ENCODE measurements at places on chromosomes 7 and 10. TPM values are rescaled to one million over a fixed set of nuclear protein-coding genes. Genes with fewer than 3 reads are reported as not detected.

The ZNF438 gene
- total RNA-seq, result 6.6 TPM

The NOLC1 gene
- 33.0 TPM for total RNA-seq

The DENND2A gene
- total RNA-seq, result 24.9 TPM

The TEX47 gene
- not detected for total RNA-seq

The OR2A12 gene
- not detected for total RNA-seq

The FAM237B gene
- total RNA-seq, result not detected

The EEPD1 gene
- total RNA-seq, result 12.2 TPM

The FOXI2 gene
- 0.20 TPM for total RNA-seq

- no peak for DNase-seq
Observed at GRCh38 chr7:128714701-128715495, 24.3 kb upstream of the CALU start.

DNA sequence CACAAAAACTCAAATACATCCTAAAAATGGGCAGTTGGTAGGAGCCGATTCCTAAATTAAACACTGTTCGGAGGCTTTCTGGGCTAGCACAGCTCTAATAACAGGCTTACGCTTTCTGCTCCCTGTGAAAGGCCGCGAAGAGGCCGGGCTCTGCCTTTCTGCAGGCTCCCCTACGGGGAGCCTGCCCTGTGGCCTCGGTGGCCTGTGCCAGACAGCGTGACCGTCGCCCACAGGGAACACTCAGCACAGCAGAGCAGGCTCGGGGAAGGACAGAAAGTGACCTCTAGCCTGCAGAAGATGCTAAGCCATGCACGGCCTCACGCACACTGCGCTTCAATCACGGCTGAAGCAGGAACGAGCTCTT, 64.2 kb downstream of the DIP2C start:
- no peak for DNase-seq

- no peak for DNase-seq
Observed at GRCh38 chr7:134307320-134307719, 9.4 kb downstream of the SLC35B4 start.

DNA sequence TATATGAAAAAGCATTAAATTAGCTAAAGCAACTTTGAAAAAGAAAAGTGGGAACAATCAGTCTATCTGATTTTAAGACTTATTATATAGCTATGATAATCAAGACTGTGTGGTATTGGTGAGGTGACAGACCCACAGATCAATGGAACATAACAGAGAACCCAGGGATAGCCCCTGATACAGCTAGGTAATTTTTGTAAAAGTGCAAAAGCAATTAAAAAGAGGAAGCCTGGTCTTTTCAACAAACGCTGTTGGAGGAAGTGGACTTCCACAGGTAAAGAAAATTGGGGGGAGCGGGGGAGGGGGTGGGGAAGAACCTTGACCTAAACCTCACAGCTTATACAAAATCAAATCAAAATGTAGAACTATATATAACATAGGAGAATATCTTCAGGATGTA, 45.4 kb downstream of the GNA12 start:
- no peak for DNase-seq

GRCh38 chr7:97107192-97107800, 10.2 kb upstream of the SDHAF3 start:
- DNase-seq, result no peak

DNA sequence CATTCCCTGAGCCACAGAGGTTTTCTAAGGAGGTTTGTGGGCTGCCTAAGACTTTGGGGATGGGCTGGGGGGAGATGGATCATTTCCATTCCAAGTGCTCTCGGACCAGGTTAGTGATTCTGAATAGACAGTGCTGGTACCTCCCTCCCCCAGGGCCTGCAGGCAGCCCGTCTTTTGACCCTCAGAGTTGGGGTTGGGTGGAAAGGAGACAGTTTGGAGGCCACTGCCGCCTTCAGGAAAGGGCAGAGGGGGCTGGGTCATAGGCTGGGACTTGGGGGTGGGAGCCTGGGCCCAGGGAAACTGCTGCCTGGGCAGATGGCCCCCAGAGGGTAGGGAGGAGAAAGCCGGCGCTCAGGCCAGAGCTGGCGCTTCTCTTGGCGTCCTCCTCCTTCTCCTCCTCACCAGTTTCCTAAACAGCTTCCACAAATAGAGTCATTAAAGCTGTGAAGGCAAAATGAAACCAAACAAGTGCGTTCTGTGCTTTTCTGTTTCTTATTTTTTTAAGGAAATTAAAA, 4.4 kb downstream of the UNC5B start:
- DNase-seq, result no peak

- no peak for DNase-seq
Observed at GRCh38 chr10:21508706-21509331, 16.7 kb downstream of the SKIDA1 start.

DNA sequence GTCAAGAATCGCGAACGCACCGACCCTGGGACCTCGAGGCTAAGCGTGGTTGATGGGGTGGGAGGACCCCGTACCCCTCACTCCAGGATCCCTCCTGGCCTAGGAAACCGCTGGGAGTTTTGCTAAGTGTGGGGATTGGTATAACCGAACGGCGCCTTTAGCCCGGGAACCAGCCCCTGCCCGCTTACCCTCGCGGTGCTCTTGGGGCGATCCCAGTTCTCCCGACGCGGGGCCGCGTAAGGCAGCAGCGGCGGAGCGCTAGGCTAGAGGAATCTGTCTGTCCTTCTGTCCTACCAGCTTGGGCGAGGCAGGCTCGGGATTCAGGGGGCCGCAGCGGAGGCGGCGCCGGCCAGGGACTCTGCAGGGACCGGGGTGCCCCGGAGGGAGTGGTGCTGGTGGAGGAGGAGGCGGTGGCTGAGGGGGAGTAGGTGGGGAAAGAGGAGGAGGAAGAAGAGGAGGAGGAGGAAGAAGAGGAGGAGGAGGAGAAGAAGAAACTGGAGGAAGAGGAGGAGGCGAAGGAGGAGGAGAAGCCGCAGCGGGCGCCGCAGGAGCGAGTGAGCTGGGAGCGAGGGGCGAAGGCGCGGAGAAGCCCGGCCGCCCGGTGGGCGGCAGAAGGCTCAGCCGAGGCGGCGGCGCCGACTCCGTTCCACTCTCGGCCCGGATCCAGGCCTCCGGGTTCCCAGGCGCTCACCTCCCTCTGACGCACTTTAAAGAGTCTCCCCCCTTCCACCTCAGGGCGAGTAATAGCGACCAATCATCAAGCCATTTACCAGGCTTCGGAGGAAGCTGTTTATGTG, 439 bp upstream of the EMX2 start:
- DNase-seq, result peak; percentile 98

GRCh38 chr10:10589540-10590303, 427.9 kb upstream of the CELF2 start:
- no peak for DNase-seq

DNA sequence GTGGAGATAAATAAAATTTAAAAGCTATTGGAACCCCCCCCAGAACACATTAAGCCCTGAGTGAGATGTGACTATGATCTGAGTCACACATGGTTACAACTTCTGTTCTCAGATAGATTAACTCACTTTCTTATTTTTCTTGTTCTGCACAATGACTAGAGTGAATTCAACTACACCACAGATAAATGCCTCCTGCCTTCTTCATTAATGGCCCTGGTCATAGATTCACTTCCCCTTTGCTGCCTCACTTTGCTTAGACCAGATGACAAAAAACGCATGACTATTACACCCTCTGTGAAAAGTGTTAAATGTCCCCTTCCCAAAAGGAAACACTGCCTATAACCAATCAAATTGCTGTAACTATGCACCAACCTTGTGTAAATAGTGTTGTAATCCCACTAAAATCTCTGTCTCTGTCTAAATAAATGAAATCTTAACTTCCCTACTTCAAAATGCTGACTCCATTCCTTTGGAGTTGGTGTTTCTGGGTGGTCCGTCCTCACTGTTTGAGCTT, 49.4 kb downstream of the AKR1D1 start:
- no peak for DNase-seq

GRCh38 chr7:116554436-116554835, 29.6 kb downstream of the CAV1 start:
- no peak for DNase-seq

- DNase-seq, result no peak
Observed at GRCh38 chr10:121751191-121751760, 153.0 kb upstream of the FGFR2 start.

DNA sequence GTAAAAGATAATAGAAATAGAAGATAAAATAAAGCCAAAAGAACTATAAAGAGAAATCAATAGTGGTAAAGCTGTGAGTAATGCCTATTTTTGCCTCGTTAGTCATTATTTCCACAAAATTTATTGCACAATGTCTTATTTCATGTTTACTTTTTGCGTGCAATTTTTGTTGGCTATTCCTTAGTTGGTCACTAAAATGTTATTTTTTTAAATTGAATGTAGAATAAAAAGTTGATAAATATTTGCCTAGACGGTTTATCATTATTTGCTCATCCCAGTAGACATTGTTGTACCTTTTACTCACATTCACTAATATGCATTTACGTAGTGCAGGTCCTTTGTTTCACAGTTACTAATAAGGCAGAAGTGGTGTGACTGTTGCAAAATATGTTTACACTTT, 227.8 kb upstream of the BMPER start:
- DNase-seq, result no peak

GRCh38 chr7:43572516-43573049, 10.3 kb upstream of the STK17A start:
- peak; percentile 18 for DNase-seq

DNA sequence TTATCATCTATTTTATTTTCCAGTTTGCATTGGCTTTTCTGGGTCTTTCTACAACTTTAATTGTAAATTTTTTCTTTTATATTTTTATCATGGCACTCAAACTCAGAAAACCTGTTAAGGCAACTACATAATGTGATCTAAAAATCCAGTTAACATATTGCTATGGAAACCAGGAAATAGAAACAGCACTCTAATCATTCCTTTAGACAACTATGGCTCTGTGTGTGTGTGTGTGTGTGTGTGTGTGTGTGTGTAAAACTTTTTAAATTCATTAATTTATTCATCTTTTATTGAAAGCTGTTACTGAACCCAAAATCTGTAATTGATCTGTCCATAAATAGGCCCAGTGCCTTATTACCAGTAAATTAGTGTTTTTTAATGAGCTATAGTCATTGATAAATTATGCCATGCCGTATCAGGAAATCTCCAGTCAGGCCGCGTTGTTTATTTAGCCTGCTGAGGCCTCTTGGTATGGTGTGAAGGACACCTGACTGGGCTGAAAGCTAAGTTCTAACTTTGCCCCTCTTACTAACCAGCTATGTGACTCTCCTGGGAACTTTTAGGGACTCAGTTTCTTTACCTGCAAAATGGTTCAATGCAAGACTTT, 1.5 kb upstream of the MET start:
- DNase-seq, result no peak

DNA sequence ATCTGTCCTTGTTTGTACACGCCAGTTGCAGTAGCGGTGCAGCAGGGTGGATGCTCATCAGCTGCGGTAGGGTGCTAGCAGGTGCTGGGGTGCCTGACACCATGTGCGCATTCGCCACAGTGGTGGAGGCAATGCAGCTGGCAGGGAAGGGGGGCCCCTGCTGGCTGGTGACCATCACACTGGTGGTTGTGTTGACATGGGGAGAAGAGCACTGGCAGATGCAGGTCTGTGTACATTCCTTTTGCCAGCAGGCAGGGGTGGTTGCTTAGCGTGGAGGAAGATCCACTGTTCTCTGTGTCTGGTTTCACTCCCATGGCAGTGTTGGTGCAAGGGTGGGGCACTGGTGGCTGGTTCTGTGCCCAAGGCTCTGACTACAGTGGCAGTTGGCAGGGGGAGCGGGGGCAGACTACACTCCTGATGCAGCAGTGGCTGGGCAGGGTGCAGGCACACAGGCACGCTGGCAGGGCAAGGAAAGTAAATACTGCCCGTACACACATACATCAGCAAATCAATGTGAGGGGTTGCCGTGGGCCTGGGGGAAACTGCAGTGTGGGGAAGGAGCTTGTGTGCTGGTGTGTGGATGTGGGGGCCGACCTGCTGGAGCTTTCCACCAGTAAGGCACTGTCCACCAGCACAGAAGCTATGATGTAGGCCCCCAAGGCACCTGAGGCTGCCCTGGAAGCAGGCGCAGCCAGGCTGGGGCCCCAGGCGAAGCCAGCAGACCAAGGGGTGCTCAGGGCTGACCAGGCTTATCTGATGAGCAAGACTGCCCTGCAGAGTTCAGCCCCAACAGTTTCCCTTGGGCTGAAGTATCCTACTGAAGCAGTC, 87.2 kb upstream of the UNC5B start:
- no peak for DNase-seq

GRCh38 chr10:29857843-29858701, 201.3 kb downstream of the JCAD start:
- DNase-seq, result peak; percentile 33

GRCh38 chr7:35253710-35254495, at the start of gene TBX20:
TBX20 (minus strand) TSS chr7:35254100; CDS start chr7:35253620, 480 bp downstream.
- DNase-seq, result no peak

DNA sequence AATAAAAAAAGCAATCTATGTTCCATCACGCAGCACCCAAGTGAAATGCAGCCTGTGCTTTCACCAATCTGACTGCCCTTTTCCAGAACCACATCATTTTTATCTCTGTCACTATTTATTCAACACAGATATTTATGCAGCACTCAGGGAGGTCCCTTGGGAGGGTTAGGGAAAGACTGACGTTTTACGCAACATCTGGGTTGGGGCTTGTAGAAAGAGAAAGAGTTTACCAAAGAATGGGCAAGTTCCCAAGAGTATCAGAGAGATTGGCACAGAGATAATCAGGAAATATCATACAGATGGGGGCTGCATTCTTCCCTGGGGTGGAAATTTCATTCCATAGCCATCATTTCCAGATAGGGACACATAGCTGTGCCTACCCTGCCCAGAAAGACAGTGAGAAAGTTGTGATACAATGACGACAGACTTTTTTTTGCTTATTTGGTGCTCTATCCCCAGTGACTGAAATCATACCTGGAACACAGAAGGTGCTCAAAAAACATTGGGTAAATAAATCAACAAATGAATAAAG, 474.2 kb downstream of the CALN1 start:
- DNase-seq, result peak; percentile 24

DNA sequence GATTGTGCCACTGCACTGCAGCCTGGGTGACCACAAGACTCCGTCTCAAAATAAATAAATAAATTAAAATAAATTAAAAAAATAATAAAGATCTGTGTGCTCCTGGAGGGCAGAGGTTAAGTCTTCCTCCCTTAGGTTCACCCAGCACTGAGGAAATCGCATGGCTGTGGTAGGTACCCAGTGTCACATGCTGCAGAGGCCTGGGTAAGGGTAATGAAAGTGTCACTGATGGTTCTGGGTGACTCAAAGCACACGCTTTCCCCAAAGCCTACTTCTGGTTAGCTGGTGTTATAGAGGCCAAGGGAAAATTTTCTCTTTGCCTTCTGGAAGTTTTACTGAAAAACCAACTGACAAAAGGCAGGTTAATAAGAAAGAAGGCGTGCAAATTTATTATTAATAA, 88.8 kb upstream of the ITGB1 start:
- no peak for DNase-seq

DNA sequence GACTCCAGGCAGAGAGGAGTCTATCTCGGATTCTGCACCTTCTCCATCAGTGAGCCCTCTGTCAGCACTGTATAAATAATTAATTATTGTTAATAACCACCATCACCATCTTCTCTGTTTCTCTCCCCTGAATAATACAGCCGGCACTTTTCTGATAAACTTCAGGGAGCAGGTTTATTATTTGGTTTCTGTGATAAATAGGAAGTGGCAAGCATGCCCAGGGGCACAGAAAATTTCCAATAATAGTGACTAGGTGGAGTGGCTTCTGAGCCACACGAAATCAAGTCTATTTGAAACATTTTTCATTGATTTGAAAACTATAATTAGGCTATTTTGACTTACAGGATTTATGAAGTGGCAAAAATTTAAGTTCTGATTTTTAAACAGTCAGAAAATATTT, 186.8 kb upstream of the TMEM229A start:
- DNase-seq, result no peak

All from skin of body (tissue), 3 donors.